Prostate gland (tissue), 2 donors: ENCODE measurements at places on chromosomes 2 and 18.

- no peaks in the 10 kb centered on the region for H3K36me3 ChIP-seq
- no peak for DNase-seq
- H3K27ac ChIP-seq = no peak overlapping the region
- no peak overlapping the region for H3K4me3 ChIP-seq
- H3K4me1 ChIP-seq = no peaks in the 10 kb centered on the region
Measured at GRCh38 chr2:157692768-157693167, 64.1 kb upstream of the ACVR1C start.

- no peaks in the 10 kb centered on the region for H3K36me3 ChIP-seq
- no peak overlapping the region for H3K27ac ChIP-seq
- H3K4me1 ChIP-seq = no peaks in the 10 kb centered on the region
- H3K4me3 ChIP-seq = no peak overlapping the region
- H3K27me3 ChIP-seq = no peaks in the 10 kb centered on the region
Measured at GRCh38 chr2:2251255-2251654, 79.8 kb downstream of the MYT1L start.

- no peaks in the 10 kb centered on the region for H3K36me3 ChIP-seq
- H3K27me3 ChIP-seq = no peaks in the 10 kb centered on the region
- peak; percentile 1 for DNase-seq
- no peaks in the 10 kb centered on the region for H3K4me1 ChIP-seq
- H3K27ac ChIP-seq = no peak overlapping the region
Measured at GRCh38 chr2:238955648-238956531, 108.0 kb downstream of the TWIST2 start.

DNA sequence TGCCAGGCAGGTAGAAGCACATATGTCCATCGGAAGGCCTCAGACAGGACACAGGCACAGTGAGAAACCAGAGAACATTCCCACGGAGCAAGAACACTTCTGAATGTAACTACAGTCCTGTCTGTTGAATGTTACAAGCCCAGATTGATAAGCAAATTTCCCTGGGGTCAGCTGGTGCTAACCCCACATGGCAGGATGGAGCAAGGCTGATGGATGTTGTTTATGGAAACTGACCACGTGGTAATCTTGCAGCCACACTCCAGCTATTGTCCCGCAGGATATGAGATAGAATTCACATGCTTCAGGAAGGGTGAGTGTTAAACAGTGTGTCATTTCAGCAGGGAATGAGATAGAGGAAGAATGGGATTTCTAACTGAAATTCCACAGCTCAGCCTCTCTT is 138.8 kb upstream of the COPS8 start:
- DNase-seq = no peak
- H3K4me3 ChIP-seq = no peak overlapping the region
- no peaks in the 10 kb centered on the region for H3K4me1 ChIP-seq
- H3K27ac ChIP-seq = no peak overlapping the region
